ENCODE measurements at places on chromosomes 13 and 19.

DNA sequence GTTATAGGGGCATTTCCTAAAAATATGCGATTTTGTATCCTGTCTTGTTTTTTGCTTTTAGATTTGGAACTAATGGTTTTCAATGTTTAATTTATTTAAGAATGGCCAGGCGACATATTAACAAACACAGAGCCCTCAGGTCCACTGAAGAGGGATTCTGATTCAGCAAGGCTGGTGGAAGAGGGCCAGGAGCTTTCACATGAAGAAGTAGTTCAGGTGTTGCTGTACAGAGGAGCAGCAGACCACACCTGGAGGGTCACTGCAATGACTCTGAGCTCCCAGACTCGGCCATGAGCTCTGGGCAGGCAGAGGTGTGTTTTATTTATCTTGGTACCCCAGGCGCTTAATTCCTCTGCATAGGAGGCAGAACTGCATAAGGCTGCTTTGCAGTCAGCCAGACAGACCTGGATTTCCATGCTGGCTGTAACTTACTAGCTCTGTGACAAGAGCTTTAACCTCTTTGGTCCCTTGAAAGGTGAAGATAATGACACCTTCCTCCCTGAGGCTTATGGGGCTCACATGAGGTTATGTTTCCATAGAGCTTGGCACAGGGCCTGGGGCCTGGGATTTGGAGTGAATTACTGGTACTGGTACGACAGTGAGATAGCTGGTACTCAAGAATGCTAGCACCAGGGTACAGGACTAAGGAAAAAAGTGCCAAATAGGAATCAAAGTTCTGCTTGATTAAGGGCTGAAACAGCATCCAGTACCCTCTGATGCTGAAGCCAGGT lies 184.7 kb downstream of the OXGR1 start:
- DNase-seq: no peak

DNA sequence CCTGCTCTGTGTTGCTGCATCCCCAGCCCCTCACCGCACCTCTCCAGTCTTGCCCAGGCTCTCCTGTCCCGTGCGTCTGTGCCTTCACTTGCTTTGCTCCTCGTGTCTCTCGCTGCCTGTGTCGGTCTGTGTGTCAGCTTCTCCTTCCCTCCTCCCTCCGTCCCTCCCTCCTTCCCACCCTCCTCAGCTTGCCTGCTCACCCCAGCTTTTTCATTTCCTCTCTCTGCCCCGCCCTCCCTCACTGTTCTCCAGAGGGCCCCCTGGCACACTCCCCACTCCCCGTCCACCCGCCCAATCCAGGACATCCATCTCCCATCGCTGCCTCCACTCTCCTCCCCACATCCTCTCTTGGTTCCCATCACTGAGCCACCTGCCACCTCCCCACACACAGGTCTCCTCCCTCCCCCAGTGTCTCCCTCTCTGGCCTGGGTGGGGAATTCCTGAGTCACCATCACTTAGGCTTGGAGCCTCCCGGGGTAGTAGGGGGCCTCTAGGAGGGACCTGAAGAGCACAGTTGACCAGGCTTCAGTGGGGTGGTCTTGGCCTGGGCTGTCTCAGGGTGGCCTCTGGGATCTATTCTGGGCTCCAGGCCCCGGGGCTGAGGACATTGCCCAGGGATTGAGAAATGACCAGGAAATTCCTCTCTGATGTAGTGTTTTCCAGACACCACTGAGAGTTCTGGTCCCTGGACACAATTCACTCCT lies at the start of gene PTGIR:
TSS of gene PTGIR (minus strand) at position 132 of the 704 bp plus-strand sequence. CDS start 864 bp downstream, outside the sequence.
- no peak for DNase-seq

GRCh38 chr19:10762656-10763055 lies 44.8 kb downstream of the DNM2 start:
- DNase-seq: no peak

- DNase-seq: peak; percentile 53
Observed at GRCh38 chr19:1261798-1262622, 7.1 kb upstream of the CIRBP start.

DNA sequence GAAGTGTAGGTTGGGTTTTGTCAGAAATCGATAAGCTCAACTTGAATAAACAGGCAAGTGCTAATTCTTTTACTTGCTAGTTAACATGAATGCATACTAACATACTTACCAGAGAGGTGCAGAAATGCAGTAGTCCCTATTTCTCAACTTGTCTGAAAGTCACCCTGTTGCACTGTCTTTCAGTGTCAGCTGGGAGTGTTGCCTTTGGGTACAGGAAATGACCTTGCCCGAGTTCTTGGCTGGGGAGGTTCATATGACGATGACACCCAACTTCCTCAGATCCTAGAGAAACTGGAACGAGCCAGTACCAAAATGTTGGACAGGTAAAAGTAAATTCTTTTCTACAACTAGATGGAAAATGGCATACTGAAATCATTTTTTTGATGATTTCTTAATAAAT lies 103.5 kb upstream of the AKAP11 start:
- no peak for DNase-seq

GRCh38 chr13:112779856-112780604 lies 90.2 kb downstream of the ATP11A start:
- DNase-seq: no peak

GRCh38 chr13:34176633-34177032 lies 358.7 kb downstream of the RFC3 start:
- DNase-seq: no peak

GRCh38 chr19:15398501-15399233 lies 19.1 kb upstream of the AKAP8 start:
- DNase-seq: no peak

GRCh38 chr19:15516363-15516762 lies 8.0 kb downstream of the CYP4F22 start:
- no peak for DNase-seq

- DNase-seq: no peak
Observed at GRCh38 chr13:78334059-78334458, 269.3 kb downstream of the POU4F1 start.

DNA sequence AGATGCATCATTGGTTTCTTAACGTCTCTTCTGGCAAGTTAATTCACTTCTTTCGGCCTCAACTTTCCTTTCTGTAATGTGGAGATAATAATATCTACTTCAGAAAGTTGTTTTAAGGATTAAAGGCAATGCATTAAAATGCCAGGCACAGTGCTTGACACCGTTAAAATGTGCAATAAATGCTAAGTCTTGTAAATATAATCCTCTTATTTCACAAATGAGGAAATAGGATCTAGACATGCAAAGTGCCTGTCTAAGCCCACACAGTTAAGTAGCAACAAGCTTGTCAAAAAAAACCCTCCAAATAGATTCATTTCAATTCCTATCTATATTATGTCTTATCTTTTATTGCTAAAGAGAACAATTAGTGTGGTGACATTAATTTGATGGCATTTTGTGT lies 86.4 kb upstream of the TSC22D1 start:
- DNase-seq: no peak

DNA sequence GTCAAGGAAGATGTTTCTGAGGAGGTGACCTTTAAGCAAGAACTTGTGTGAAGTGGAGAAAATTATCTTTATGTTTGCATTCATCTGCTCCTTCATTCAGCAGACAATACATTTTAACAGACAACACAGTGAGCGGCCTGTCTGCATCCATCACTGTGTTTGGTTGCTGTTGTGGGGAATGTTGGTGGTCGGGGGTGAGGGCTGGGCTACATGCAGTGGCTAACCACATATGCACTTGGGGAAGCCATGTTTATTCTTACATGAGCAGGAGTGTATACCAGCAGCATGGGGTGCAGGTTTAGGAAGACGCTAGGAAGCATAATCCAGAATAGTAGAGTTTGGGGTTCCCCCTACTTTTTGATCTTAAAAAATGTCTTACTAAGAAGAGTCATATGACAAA lies 66.4 kb downstream of the DHRS12 start:
- DNase-seq: no peak

GRCh38 chr13:99959540-99960230 lies 11.9 kb downstream of the ZIC5 start:
- DNase-seq: no peak

- peak; percentile 56 for DNase-seq
Observed at GRCh38 chr19:42596391-42597072, 1.8 kb upstream of the CEACAM8 start.

DNA sequence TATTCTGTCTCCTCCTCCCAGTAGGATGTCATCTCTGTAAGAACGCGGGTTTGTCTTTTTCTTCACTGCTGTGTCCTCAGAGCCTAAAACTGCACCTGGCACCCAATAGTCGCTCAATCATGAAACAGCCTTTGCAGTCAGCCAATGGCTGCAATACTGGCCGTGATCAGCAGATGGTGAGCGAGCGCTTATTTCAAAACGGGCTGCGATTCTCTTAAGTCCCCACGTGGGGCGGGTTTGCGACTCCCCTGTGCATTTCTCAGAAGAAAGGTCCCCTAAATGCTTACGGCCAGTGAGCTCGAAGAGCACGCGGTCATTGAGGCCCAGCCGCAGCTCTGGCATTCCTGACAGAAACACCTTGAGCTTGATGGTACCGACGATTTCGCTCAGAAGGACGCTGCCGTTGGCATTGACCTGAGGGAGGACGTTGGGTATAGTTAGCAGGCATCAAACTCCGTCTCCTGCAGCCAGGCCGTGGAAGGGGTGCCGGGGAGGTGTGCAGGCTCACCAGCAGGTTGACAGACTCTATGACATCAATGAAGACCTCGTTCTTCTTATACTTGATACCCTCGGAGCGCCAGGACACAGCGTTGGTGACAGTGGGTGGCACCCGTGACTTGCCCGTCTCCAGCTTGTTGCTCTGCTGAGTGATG lies 6.0 kb downstream of the AP1M2 start:
- DNase-seq: peak; percentile 80

DNA sequence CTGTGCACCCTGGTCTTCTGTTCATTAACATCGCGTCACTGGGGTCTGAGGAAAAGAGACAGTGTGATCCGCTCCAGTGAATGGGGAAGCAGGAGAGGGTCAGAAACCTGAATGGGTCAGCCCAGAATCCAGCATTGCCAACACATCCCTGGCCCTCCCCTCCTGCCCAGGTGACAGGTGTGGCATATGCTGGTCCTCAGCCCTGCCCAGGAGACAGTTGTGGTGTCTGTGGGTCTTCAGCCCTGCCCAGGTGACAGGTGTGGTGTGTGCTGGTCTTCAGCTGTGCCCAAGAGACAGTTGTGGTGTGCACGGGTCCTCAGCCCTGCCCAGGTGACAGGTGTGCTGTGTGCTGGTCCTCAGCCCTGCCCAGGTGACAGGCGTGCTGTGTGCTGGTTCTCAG lies 8.0 kb downstream of the TFDP1 start:
- DNase-seq: no peak

Measured in activated B cell treated with CpG ODN at 0.5 μM for 24 hours (primary cell).